ENCODE measurements at places on chromosomes 3 and 15.

- DNase-seq = no peak
These were observed 422.0 kb downstream of the SOX2 start for GRCh38 chr3:182133752-182134151.

DNA sequence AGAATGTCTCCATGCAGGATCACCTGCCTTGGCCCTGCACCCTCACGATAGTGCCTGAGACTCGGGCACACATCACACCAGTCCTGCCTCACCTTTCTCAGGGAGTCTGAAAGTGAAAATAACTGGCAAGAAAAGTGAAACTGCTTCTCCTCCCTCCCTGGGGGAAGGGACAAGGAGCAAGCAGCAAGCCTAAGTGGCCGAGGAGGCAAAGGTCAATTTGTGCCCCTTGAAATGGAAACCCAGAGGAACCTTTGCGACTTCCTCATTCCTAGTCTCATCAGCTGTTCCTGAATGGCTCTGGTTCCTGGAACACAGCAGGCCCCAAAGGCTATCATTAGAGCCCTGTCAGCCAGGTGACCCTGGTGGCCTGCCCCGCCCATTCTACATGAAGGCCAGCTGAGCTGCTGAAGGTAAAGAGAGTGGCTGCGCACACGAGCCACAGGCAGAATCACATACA lies 28.0 kb upstream of the SLCO2A1 start:
- DNase-seq = no peak

DNA sequence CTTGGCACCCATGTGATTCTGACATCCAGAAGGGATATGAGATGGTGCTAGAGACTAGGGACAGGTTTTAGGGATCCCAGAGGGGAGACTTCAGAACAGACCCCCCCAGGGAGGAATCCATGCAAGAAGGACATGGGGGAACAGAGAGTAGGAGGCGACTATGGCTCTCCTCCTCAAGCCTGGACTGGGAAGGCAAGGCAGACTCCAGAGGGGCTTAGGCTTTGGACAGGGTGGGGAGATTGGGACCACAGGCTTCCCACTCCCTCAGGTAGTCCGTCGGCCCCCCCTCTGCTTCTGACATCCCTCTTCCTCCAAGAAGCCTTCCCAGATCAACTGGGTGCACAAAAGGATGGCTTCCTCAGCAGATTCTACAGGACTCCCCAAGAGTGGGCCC lies 3.0 kb upstream of the VIPR1 start:
- DNase-seq = no peak

DNA sequence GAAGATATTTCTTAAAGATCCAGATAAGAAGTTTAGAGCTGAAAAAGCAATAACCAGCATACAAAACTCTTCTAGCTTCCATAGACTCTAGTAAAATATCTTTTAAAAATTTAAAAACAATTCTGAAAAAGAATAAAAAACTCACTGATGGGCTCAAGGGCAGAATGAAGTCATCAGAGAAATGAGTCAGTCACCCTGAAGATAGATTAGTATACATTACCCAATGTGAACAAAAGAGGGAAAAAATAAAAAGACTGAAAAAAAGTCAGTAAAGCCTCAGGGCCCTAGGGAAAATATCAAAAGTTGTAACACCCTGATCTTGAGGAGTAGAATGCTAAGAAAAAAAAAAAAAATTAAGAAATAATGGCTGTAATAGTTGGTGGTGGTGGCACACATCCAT lies 11.4 kb downstream of the DET1 start:
- DNase-seq = no peak

- DNase-seq = no peak
These were observed 1.0 kb downstream of the MAPKAPK3 start for GRCh38 chr3:50617911-50618481.

GRCh38 chr3:196108075-196108743 lies 26.3 kb upstream of the TFRC start:
- no peak for DNase-seq

DNA sequence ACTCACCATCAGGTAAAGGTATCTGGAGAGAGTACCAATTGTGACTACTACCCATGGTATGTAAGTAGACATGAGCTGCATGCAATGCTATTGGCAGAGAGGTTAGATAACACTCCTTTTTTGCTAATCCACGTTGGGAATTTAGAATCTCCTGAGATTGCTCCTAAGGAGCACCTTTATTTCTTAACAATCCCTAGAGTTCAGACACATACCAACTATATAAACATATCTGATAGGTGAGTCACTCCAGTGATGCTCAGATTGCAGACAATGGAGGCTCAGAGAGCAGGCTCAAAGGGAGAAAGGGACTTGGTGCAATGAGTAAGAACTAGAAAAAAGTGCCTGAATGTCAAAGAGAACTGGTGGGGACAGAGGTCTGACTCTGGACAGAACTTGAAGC lies 47.0 kb upstream of the LRRFIP2 start:
- no peak for DNase-seq

DNA sequence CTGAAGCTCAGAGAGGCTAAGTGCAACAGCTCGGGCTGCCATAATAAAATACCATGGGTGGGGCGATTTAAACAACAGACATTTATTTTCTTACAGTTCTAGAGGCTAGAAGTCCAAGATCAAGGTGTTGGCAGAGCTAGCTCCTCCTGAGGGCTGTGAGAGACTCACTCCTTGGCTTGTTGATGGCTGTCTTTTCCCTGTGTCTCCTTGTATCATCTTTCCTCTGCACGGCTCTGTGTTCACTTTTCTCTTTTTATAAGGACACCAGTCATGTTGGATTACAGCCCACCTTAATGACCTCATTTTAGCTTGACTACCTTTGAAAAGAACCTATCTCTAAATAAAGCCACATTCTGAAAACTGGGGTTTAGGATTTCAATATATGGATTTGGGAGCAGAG lies 129.7 kb downstream of the RPL22L1 start:
- no peak for DNase-seq

GRCh38 chr3:97937205-97937604 lies 35.0 kb downstream of the RIOX2 start:
- no peak for DNase-seq

GRCh38 chr3:16088496-16088895 lies 86.0 kb upstream of the GALNT15 start:
- DNase-seq = no peak

- no peak for DNase-seq
These were observed 819.7 kb upstream of the ALCAM start for GRCh38 chr3:104547031-104547430.

DNA sequence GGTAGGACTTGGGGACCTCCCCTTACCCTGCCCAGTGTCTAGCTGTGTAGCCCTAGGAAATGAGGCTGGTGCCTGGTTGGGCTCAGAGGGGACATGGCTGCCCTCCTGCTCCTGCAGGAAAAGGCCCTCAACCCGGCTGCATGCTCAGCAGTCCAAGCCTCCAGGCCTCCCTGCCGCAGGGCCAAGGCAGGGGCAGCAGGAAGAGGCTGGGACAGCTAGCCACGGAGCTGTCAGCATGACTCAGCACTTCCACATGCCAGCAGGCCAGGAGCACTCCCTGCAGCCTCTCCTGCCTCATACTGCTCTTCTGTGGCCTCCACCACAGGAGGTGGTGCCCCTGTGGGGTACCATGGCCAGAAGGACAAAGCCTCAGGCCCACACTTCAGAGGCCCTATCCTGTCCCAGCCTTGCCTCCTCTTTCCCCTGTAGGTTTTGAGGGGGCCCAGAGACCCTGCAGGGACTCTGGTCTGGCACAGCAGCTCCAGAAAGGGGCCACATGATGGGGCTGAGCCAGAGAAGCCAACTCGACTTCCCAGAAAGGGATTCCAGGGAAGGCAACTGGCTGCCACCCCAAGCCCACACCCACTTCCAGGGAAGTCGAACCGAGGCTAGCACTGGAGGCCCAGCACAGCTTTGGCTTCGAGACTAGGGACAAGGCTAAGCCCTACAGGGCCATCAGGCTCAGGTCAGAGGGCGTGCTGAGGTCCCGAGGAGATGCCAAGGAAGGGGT lies 19.5 kb downstream of the TKT start:
- DNase-seq = no peak

DNA sequence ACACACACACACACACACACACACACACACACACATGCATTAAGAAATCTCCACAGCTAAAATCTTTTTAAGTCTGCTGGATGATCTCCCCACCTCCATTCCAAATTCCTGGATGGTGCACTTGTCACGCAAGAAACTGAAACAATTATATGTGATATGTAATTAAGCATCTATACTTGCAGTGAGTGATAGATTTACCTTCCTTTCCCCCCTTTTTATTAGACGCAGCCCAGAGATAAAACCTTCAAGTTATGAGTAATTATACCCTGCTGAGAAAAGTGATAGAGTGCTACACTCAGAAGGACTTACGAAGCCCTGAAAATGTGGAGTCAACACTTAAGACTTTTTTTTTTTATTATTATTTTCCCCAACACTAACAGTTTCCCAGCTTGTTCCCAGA lies 255.2 kb downstream of the LSAMP start:
- no peak for DNase-seq

- peak; percentile 48 for DNase-seq
These were observed 439.8 kb downstream of the RBMS3 start for GRCh38 chr3:29720665-29721064.

- DNase-seq = no peak
These were observed 55.1 kb downstream of the PEX5L start for GRCh38 chr3:179981646-179982045.

- DNase-seq = no peak
These were observed 18.7 kb downstream of the BCL2A1 start for GRCh38 chr15:79952329-79952728.

DNA sequence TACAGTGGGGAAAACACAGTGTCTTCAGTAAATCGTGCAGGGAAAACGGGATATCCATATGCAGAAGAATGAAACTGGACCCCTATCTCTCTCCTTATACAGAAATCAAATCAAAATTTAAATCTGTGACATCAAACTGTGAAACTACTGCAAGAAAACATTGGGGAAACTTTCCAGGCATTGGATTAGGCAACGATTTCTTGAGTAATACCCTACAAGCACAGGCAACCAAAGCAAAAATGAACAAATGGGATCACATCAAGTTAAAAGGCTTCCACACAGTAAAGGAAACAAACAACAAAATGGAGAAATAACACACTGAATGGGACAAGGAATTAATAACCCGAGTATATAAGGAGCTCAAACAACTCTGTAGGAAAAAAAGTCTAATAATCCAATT lies 165.3 kb downstream of the PLCL2 start:
- no peak for DNase-seq

DNA sequence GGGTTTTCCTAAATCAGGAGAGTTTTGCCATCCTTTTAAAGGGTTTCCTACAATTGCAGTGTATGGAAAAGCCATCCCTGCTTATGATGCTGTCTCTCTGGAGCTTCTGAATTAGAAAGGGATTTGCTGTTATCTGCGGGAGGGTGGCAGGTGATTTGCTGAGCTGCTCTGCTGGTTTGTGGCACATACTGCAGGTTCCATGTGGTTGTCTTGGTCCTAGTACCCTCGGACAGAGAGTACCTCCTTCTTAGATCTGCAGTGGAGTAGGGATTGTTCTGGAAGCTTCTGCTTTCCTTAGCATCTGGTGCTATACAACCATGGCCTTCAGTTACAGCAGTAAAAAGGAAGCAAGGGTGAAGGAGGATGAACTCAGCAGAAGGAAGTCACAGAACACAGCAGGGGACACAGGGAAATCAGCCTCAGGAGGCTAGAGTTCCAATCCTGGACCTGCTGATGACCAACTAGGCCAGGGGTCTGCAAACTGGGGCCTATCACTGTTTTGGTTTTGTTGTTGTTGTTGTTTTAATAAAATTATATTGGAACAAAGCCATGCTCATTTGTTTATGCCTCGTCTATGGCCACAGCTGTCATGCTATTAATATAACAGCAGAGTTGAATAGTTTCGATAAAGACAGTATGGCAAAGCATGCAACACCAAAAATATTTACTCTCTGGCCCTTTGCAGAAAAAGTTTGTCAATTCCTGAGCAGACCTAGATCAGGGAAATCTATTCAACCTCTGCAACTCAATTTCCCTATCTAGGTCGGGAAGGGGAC lies 39.5 kb downstream of the STARD5 start:
- DNase-seq = no peak

- DNase-seq = no peak
These were observed 1.8 kb downstream of the ARHGEF26 start for GRCh38 chr3:154122912-154123559.

All from NCI-H1930 (cell line).